ENCODE measurements at places on chromosomes 16 and 17.
A peak's percentile ranks its signal among the peaks of the same experiment; 100 is the strongest.

GRCh38 chr17:59851439-59852375 is 41.0 kb downstream of the TUBD1 start:
- no peaks in the 10 kb centered on the region for H3K27me3 ChIP-seq
- H3K36me3 ChIP-seq, result no peaks in the 10 kb centered on the region
- no peak overlapping the region for H3K4me3 ChIP-seq

GRCh38 chr17:67055811-67056745 is 11.7 kb downstream of the CACNG1 start:
- no peaks in the 10 kb centered on the region for H3K36me3 ChIP-seq
- H3K4me1 ChIP-seq, result no peaks in the 10 kb centered on the region
- no peaks in the 10 kb centered on the region for H3K27me3 ChIP-seq
- H3K4me3 ChIP-seq, result no peak overlapping the region

GRCh38 chr17:32588982-32589381 is 102.2 kb downstream of the CDK5R1 start:
- no peak overlapping the region for H3K27ac ChIP-seq
- no peak for DNase-seq
- H3K27me3 ChIP-seq, result no peaks in the 10 kb centered on the region
- H3K4me1 ChIP-seq, result no peaks in the 10 kb centered on the region

DNA sequence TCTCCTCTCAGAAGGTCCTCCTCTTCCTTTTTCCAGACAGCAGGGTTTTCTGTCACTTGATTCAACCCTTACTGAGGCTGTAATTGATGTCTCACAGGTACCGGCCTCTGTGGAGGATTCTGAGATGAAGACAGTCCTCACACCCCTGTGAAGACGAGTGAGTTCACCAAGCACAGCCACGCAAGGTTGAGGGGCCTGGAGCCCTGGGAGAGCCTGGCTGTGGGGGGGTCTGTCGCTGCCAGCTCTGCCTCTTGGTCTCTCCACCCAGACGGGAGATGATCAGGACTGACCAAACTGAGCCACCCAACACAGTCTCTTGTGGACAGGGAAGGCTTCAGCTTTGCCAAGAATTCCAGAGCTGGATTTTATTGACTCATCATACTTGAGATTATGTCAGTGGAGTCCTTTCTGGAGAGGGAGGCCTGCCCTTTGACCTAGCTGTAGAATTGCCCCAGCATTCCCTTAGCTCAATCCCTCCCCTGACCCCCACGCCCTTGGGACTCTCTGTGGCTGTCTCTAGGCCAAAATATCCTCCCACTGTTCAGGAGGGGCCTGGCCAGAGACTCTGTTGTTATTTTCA is 51.1 kb upstream of the CRHR1 start:
- no peak overlapping the region for H3K4me3 ChIP-seq
- H3K27me3 ChIP-seq, result peaks cover 34% of the 10 kb centered on the region
- no peak overlapping the region for H3K27ac ChIP-seq
- H3K4me1 ChIP-seq, result no peaks in the 10 kb centered on the region

DNA sequence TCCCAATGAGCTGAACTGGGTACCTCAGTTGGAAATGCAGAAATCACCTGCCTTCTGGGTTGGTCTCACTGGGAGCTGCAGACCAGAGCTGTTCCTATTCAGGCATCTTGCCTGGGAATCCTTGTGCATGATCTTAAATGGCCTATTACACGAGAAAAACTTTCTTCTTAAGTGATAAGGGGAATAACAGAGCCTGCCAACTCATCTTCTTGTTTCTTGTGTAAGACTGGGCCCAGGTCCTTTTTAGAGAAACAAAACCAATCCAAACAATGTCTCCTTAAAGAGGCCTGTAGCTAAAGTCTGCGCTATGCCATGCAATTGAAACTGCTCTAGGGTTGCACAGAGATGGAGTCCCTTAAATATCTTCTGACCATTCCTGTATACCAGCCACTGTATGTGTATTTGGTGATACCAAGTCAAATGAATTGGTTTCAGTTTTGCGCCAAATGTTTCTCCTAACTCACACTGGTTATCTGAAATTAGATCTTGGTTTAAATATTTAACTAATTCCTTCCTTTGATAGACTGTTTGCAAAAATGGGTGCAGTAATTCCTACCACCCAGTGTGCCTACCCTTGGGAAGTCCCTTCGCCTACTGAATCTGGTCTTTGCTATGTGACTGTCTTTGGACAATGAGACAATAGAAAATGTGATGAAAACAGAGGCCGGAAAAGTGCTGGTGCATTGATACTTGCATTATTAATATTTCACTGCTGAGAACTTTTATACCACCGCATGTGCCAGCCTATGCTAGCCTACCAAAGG is 6.5 kb upstream of the CCL23 start:
- H3K27me3 ChIP-seq, result peaks cover 32% of the 10 kb centered on the region
- H3K36me3 ChIP-seq, result peaks cover 1% of the 10 kb centered on the region

- DNase-seq, result no peak
- H3K27me3 ChIP-seq, result peaks cover 7% of the 10 kb centered on the region
- H3K27ac ChIP-seq, result no peak overlapping the region
- no peaks in the 10 kb centered on the region for H3K4me1 ChIP-seq
Observed at GRCh38 chr16:80056324-80056723, 455.8 kb upstream of the MAF start.

- no peaks in the 10 kb centered on the region for H3K36me3 ChIP-seq
- DNase-seq, result no peak
- H3K4me3 ChIP-seq, result no peak overlapping the region
- H3K27me3 ChIP-seq, result peaks cover 24% of the 10 kb centered on the region
Observed at GRCh38 chr16:87924041-87924810, 12.1 kb downstream of the CA5A start.

DNA sequence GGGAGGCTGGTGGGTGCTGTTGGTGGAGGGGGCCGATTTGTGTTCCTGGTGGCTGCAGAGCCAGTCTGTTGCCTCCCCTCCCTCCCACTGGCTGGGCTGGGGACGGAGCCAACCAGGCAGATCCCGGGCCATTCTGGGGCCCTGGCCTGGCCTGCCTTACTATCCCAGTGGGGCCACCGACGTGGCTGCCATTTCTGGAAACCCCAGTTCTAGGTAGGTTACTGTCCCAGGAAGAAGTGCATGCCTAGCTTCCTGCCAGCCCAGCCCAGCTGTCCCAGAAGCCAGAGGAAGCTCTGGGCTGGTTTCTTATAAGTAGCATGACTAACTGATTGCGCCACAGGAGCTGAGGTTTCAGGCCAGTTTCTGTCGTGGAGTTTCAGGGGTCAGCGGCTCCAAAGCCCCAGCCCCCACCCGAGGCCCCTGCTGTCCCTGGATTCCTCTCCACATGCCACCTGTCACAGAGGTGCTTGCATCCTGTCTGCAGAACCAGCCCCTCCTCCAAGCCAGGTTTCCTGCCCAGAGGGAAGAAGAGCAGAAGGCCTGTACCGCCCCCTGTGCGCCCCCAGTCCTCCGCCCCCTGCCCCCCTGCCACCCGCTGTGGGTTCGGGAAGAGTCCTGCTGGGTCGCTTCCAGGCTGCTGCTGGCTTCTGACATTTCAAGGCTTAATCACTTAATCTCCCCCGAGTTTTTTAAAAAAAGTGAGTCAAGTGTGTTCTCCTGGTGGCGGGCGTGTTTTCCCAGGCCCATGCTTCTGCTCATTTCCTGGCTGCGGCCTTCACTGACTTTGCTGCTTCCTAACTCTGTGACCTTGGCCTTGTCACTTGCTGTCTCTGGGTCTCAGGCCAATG is 13.2 kb downstream of the IL4R start:
- H3K36me3 ChIP-seq, result peaks cover 62% of the 10 kb centered on the region
- peaks cover 70% of the 10 kb centered on the region for H3K4me1 ChIP-seq
- no peaks in the 10 kb centered on the region for H3K27me3 ChIP-seq
- peak; percentile 67 for DNase-seq
- peak overlapping the region; percentile 79 for H3K27ac ChIP-seq

DNA sequence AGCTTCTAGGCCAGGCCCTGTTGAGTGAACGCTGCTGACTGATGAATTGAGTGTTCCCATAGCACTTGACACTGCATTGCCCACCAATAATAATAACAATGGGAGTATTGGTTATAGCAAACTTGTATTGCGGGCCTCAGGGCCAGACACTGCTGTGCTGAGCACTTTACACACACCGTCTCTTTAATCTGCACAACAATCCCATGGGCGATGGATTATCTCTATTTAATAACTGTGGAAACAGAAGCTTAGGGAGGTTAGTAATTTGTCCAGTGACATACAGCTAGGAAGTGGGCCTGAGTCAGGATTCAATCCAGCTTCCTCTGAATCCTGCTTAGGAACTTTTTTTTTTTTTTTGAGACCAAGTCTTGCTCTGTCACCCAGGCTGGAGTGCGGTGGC is 11.2 kb downstream of the ARHGAP23 start:
- H3K4me3 ChIP-seq, result no peak overlapping the region
- no peaks in the 10 kb centered on the region for H3K4me1 ChIP-seq
- H3K27me3 ChIP-seq, result peaks cover 16% of the 10 kb centered on the region
- H3K36me3 ChIP-seq, result no peaks in the 10 kb centered on the region

GRCh38 chr17:44610871-44611270 is 45.4 kb upstream of the MEIOC start:
- H3K4me1 ChIP-seq, result no peaks in the 10 kb centered on the region
- H3K36me3 ChIP-seq, result no peaks in the 10 kb centered on the region
- no peak overlapping the region for H3K4me3 ChIP-seq
- H3K27me3 ChIP-seq, result peaks cover 20% of the 10 kb centered on the region
- no peak for DNase-seq
- no peak overlapping the region for H3K27ac ChIP-seq

GRCh38 chr17:79142375-79142774 is 67.8 kb downstream of the ENGASE start:
- no peak for DNase-seq
- no peak overlapping the region for H3K27ac ChIP-seq
- no peaks in the 10 kb centered on the region for H3K36me3 ChIP-seq
- H3K27me3 ChIP-seq, result peaks cover 3% of the 10 kb centered on the region
- no peaks in the 10 kb centered on the region for H3K4me1 ChIP-seq

Data from activated CD8-positive, alpha-beta memory T cell treated with anti-CD3 and anti-CD28 coated beads, Interleukin-2, amount 10 ng/mL, durations not matched to agents 7 days and 5 days (primary cell).